ENCODE measurements at places on chromosomes 16 and 17. TPM values are rescaled to one million over a fixed set of nuclear protein-coding genes. Genes with fewer than 3 reads are reported as not detected.

EFCAB3 gene
- not detected for total RNA-seq

MYO15A gene
- under 0.01 TPM for total RNA-seq

DNAJC7 gene
- 51.3 TPM for total RNA-seq

C17orf107 gene
- 4.4 TPM for total RNA-seq

NPIPA5 gene
- total RNA-seq: 2.1 TPM

NECAB2 gene
- not detected for total RNA-seq

SPNS3 gene
- total RNA-seq: not detected

SETD6 gene
- total RNA-seq: 19.9 TPM

KLHDC4 gene
- 36.4 TPM for total RNA-seq

CYGB gene
- total RNA-seq: 10.0 TPM

CACNG4 gene
- total RNA-seq: 0.07 TPM

KRTAP4-4 gene
- not detected for total RNA-seq

SNAI3 gene
- total RNA-seq: not detected

TM4SF5 gene
- not detected for total RNA-seq

TSPOAP1 gene
- 0.93 TPM for total RNA-seq

SLC46A1 gene
- total RNA-seq: 6.2 TPM
